ENCODE measurements at places on chromosomes 3 and 15.

GRCh38 chr3:102124282-102124681, 275.0 kb downstream of the NFKBIZ start:
- DNase-seq = no peak

- no peak for DNase-seq
Observed at GRCh38 chr3:8757551-8758518, 11.6 kb downstream of the OXTR start.

DNA sequence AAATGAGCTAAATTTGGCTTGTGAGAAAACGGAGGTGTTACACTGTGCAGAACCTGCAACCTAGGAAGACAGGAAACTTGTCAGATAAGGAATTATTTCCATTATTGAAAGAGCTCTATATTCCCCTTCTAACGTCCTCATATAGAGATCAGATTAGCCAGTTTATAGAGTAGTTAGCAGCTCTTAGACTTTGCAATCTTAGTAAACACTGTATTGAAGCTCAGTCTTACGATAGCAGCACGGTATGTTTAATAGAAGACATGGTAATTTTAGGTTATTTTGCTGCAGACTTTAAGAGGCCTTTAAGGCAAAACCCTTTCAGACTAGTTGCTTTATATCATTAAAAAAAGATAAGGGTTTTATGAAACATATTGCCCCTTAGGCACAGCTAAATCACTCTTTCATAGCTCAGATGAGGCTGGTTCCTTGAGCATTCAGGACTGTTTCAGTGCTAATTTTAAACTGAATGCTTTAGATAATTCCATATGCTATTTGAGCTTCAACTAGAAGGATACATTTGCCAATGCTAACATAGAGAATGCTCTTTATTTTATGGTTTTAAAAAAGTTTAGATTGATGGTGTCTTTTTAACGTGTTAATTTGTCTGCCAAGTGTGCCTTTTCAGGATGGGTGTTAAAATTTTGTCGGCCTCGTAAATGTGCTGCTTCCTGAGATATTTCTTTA, 234.3 kb downstream of the PYDC2 start:
- no peak for DNase-seq

- no peak for DNase-seq
Observed at GRCh38 chr15:27260523-27260922, 289.5 kb downstream of the GABRG3 start.

- DNase-seq = no peak
Observed at GRCh38 chr15:94524565-94524964, 293.2 kb downstream of the MCTP2 start.

DNA sequence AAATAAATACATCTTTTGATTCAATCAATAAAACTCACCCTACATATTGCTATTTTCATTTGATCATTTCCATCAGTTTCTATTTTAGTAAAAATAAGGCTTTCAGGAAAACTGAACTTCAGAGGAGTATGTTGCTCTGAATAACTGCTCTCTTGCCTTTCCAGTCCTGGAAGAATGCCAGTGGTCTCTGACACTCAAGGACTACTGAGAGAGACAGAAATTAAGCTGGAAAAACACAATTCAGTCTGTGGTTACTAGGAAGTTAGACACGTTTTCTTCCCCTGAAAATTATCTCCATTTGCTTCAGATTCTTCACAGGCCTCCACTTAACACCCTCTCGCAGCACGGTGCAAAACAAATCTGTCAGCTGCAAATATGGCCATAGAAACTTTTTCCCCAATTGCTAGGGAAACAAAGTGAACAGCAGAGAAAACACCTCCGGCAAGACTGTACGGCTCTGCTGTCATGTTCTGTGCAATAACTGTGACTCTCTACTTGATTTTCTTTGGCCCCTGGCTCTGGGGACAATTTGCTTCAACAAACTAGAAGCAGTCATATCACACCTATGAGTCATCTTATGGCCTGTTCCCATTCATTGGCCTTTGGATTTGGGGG, 353.0 kb downstream of the MAGI1 start:
- DNase-seq = no peak

DNA sequence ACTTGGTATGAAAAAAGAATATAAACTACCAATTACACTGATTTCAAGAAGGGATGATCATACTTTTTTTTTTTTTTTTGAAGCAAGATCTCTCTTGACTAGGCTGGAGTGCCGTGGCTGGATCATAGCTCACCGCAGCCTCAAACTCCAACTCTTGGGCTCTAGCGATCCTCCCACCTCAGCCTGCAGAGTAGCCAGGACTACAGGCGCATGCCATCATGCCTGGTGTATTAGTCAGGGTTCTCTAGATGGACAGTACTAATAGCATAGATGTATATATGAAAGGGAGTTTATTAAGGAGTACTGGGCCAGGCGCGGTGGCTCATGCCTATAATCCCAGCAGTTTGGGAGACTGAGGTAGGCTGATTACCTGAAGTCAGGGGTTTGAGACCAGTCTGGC, 11.5 kb upstream of the SEC11A start:
- DNase-seq = no peak

GRCh38 chr3:49607796-49608195, 53.5 kb downstream of the BSN start:
- no peak for DNase-seq

GRCh38 chr15:59330649-59331048, 42.0 kb downstream of the MYO1E start:
- DNase-seq = no peak

GRCh38 chr3:53196575-53197407, 35.8 kb downstream of the PRKCD start:
- DNase-seq = peak; percentile 62

DNA sequence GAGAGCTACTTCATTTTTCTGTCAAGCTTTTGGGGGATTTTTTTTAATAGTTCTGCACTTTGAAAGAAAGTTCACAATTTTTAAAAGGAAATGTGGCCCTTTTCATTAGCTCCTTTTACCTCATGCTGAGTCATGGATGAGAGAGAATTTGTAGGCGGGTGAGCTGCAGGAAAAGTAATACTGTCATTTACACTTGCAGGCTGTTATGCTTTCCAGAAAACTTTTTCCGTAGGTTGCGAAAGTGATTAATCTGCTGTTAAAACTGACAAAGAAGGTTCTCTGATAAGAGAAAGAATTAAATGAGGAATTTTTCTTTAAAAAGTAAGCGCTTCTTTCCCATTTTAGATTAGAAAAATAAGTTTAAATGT, 430.2 kb downstream of the LPP start:
- peak; percentile 63 for DNase-seq

DNA sequence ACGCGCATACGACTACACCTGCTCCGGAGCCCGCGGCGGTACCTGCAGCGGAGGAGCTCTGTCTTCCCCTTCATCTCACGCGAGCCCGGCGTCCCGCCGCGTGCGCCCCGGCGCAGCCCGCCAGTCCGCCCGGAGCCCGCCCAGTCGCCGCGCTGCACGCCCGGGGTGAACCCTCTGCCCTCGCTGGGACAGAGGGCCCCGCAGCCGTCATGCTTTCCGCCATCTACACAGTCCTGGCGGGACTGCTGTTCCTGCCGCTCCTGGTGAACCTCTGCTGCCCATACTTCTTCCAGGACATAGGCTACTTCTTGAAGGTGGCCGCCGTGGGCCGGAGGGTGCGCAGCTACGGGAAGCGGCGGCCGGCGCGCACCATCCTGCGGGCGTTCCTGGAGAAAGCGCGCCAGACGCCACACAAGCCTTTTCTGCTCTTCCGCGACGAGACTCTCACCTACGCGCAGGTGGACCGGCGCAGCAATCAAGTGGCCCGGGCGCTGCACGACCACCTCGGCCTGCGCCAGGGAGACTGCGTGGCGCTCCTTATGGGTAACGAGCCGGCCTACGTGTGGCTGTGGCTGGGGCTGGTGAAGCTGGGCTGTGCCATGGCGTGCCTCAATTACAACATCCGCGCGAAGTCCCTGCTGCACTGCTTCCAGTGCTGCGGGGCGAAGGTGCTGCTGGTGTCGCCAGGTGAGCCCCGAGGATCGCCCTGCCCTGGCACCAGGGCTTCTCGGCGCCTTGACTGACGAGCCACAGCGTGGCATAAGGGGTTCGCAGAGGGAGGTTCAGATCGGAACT, 420 bp downstream of the SLC27A2 start:
- DNase-seq = peak; percentile 75

GRCh38 chr3:170768334-170768801, 101.6 kb downstream of the RPL22L1 start:
- peak; percentile 3 for DNase-seq

DNA sequence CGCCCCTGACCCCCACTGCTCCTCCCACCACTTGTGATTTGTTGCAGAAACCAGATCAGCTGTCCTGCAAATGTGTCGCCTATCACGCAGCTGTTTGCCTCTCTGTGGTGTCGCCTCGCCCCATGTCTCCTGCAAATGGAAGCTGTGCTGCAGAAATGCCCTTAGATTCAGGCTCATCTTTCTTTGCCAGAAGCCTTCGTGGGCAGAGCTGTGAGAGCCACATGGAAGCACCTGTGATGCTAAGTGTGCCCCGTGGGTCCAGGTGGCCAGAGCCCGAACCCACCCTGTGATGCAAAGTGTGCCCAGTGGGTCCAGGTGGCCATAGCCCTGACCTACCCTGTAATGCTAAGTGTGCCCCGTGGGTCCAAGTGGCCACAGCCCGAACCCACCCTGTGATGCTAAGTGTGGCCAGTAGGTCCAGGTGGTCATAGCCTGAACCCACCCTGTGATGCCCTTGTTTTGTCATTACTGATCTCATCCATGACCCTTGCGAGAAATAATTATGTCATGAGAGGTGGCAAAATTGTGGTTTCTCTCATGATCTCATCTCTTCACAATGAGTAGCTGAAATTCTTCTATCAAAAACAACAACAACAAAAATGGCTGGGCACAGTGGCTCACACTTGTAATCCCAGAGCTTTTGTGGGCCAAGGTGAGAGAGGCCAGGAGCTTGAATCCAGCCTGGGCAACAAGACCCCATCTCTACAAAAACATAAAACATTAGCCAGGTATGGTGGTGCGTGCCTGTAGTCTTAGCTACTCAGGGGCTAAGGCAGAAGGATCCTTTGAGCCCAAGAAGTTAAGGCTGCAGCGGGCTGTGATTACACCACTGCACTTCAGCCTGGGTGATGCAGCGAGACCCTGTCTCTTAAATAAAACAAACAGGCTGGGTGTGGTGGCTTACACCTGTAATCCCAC, 187.4 kb downstream of the GOLGA6L6 start:
- DNase-seq = no peak

GRCh38 chr3:40524222-40524567, 565 bp upstream of the ZNF621 start:
- DNase-seq = no peak

GRCh38 chr3:8519156-8519555, 17.5 kb downstream of the LMCD1 start:
- DNase-seq = no peak

DNA sequence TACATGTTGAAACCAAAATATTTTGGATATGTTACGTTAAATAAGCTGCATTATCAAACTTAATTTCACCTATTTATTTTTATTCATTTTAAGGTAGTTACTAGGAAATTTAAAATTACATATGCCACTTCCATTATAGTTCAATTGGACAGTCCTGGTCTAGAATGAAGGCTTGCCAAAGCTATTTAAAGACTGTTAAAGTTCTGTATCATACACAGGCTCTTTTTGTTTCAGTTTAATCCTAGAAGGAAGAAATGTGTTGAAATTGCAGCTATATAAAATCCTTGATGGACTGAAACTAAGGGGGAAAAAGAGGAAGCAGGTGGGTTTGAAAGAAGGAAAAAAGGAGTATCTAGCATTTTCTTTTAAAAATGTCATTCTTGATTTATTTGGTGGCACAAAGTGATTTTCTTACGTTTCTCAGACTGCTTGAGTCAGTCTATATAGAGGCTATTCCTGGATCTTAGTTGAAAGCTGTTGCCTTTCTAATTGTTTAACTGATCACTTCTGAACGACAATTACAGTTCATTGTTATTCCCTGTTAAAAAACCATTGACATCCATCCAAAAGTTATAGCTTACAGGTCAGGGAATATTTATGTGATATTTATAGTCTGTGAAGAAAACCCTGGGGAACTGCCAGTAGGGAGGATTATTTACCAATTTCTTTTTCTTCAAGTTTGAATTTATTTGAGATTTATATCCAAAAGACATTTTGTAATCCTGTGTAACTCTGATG, 195.0 kb downstream of the RORA start:
- DNase-seq = no peak

DNA sequence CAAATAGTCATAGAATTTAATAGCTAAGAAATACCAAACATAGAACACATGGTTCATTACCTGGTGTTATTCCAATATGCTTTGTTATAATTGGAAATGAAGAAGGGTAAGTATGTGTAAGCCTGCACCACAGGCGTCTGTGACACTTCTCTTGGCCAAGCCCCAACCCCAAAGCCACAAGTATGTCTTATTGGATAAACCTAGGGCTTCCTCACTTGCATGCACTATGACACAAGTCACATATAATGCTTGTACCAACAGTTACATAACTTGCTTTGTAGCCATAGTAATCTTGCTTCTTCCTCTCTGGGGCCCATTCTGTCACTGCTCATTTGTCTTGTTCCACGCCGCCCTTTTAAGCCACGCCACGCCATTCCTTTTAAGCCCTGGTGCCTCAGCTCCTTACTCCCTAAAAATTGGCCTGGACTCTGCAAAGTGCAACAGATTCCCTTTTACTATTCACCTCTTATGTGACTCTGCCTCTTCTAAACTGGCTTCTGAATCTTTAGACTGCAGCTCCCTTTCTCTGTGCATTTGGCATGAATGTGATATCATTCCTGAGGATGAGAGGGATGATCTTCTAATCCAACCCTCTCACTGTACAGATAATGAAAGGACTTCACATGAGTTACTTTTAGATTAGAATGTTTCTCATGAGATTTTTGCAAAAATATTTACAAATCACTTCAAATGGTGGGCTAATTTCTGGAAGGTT, 48.1 kb upstream of the EPHA3 start:
- no peak for DNase-seq

GRCh38 chr15:47742334-47742733, 25.0 kb downstream of the SEMA6D start:
- no peak for DNase-seq

- peak; percentile 56 for DNase-seq
Observed at GRCh38 chr3:3109407-3110298, 521 bp downstream of the IL5RA start.

DNA sequence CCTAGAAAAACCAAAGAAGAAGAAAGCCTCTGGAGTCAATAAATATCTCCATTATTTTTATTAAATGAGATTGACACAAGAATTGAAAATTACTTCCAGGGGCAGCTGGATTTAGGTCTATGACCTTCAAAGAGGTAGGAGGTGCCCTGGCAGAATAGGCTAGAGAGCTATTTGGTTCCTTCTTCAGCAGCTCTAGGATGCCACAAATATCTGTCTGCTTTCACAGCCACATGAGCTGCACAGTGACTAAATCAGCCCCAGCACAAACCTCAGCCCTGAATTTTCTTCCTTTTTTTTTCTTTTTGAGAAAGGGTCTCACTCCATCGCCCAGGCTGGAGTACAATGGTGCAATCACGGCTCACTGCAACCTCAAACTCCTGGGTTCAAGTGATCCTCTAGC, 223.5 kb downstream of the ABHD5 start:
- no peak for DNase-seq

GRCh38 chr3:127568586-127568985, 21.9 kb downstream of the TPRA1 start:
- DNase-seq = no peak

DNA sequence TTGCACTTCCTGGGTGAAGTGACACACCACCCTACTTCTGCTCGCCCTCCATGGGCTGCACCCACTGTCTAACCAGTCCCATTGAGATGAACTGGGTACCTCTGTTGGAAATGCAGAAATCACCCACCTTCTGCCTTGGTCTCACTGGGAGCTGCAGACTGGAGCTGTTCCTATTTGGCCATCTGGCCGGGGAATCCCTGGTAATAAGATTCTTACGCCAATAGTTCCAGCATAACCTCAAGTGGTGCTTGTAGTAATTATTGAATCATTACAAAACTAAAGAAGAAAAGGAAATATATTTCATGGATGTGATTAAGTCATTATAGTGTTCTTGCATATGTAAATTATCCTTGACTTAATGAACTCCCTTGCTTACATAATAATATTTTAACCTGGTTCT, 841.9 kb downstream of the CADM2 start:
- no peak for DNase-seq
